Kidney tubule cell (primary cell): ENCODE measurements at places on chromosomes 7 and 10.
A peak's percentile ranks its signal among the peaks of the same experiment; 100 is the strongest.

DNA sequence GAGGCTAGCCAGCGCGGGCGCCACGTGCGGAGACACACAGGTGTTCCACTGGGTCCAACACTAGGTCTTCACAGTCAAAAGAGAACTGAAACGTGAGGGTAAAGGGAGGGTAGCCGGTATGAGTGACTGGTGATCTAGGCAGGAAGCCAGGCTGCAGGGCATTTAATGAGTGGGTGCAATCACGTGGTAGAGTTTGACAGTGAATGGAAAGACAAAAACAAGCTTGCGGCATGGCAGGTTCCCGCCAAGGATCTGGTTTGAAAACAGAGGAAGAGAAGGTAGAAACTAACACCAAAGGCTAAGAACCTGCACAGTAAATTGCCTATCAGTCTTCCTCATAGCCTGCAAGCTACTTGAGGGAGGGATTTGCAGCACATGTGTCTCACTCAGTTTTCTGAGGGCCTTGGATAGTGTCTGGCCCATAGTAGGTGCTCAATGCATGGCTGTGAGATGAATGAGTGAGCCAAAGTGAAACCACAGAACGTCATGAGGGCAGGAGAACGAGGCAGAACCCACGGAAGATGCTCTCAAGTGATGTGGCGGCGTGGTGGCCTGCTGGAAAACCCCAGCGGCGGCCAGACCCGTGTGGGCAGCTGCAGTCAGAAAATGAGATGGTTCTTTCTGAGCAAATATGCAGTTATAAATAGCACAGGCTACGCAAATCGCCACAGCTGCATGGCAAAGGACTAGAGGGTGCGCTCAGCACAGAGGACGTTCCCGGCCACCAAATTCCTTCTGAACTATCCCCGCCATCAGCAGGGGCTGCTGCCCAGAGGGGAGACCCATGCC is 183.6 kb upstream of the NFE2L3 start:
- DNase-seq, result no peak

- DNase-seq, result no peak
Observed at GRCh38 chr7:64830926-64831325, 36.7 kb downstream of the ZNF138 start.

DNA sequence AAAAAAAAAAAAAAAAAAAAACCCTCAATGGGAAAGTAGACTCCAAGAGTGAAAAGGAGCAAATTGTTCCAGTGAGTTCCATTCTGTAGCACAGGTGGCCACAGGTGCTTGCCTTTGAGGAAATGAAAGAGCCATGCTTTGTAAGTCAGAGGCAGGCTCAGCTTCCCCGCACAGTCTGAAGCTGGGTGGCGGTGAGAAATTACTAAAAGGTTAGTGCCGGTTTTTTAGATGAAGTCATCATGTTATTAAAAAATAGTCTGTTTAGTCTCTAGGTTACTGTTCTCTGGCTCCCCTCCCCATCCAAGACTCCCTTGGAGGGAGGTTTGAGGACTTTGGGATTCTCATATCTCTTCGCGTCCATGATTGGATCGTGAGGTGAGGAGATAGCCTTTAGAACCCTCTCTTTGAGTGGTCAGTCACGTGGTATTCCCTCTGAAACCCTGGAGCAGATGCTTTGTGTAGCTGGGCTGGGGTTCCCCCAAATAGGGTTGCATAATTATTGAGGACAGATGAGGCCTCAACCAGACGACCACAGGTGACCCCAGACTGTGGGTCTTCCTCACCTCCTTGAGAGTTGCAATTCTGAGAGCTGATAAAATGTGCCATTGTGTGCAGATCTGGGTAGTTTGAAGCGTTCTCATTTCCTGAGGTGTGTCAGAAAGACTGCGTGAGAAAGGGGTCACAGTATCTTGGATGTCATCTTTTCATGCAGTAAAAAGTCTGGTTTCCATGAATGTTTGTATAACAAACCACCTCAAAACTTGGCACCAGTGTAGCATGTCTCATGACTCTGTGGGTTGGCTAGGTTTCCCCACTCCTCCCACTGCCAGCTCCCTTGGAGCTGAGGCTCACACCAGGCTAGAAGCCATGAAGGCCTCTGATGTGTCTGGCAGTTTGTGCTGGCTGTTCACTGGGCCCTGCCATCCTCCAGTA is 27.1 kb downstream of the OGDH start:
- DNase-seq, result peak; percentile 92

GRCh38 chr10:80172896-80173295 is 32.4 kb downstream of the ANXA11 start:
- no peak for DNase-seq

DNA sequence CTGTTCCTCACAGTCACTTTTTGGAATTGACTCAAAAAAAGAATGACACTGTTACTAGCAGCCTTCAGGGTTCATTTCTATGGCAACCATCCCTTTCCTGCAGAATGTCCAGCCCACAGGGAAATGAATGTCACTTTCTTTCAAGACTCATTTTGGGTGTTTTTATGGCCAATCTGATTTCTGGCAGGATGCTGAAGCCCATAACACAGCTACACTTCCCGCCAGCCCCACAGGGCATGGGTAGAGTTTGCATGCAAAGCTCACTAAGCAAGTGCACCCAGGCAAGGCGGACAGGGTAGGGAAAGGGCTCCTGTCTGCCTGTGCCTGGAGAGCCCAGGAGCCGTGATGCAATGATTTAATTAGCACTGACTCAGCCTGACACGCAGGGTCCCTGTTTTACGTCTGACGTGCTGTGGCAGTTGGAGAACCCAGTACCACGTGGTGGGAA is 26.1 kb upstream of the GPAM start:
- peak; percentile 38 for DNase-seq

DNA sequence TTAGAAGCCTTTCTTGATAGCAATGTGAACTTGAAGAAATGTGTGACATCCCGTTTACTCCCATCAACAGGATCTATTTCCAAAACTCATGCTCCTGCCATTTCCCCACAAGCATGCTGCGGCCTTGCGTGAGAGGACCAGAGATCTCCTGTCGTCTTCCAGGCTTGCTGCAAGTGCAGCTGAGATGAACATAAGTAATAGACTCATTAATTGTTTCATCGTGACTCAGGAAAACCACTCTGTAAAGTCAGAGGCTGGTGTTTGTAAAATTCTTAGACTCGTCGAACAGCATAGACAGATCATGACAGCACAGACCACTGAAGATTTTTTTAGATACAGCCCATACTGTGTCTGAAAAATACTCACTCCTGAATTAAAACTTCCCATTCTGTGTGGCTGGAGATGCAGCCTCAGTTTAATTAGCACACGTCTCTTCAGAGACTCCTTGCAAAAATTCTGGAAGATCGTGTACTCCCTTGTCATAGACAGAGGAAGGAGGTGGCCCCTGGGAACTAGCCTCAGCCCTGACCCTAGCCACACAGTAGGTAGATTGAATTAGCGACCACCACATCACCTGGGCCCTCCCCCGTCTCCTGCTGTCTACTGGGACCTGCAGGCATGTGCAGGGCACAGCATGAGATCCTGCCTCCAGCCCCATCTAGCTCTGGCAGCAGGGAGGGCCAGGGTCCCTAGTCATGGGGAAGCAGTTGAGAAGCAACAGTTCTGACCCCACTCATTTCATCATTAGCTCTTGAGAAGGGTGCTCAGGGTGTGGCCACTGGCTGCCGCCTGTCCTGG is 226.0 kb downstream of the CELF2 start:
- DNase-seq, result no peak

GRCh38 chr7:105009667-105010503 is 4.1 kb upstream of the KMT2E start:
- no peak for DNase-seq

DNA sequence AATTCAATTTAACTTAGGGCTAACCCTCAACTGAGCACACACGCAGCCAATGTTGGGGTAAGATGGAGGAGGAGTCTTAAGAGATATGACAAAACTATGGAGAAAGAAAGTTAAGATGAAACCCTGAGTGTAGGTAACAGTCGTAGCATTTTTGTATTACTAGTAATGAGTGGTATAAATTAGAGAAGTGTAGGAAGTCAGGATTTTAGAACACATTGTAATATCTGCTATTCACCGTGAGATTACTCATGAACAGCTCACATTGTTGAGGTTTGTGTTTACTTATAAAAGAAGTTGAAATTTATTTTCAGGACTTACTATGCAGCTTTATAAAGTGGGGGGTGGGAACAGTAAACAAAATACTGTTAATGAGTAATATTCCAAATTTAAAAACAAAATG is 107.2 kb downstream of the ARHGAP21 start:
- no peak for DNase-seq

- peak; percentile 64 for DNase-seq
Observed at GRCh38 chr7:40551685-40552576, 417.1 kb downstream of the SUGCT start.
